Breast epithelium (tissue), 4 donors: ENCODE measurements at places on chromosomes 3 and 15. TPM values are rescaled to one million over a fixed set of nuclear protein-coding genes. Genes with fewer than 3 reads are reported as not detected.

DNA sequence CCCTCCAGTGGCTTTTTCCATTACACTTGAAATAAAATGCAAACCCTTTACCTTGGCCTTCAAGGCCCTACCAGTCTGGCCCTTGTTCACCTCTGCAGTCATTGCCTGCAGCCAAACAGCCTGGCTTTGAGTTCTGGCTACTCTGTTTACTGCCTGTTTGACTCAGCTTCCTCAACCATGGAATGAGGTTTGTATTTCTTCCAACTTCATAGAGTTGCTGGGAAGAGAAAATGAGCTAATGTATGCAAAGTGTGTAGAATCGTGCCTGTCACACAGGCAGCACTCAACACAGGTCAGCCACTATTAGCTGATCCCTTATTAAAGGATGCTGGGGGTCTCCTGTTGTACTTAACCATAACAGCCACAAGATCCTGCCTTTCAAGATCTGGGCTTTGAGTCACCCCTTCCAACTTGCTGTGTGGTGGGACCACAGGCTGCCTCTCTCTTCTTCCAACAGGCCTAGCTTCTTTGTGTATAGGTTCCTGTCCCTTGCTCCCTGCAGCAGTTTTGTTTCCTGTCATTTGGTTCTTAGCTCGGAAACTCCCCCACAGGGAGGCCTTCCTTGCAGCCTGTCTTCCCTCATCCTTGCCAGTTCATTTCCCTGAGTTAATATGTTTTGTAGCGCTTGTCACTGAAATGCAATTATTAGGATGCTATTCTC lies 6.4 kb downstream of the MED12L start:
- H3K36me3 ChIP-seq: no peaks in the 10 kb centered on the region
- no peak for DNase-seq

DNA sequence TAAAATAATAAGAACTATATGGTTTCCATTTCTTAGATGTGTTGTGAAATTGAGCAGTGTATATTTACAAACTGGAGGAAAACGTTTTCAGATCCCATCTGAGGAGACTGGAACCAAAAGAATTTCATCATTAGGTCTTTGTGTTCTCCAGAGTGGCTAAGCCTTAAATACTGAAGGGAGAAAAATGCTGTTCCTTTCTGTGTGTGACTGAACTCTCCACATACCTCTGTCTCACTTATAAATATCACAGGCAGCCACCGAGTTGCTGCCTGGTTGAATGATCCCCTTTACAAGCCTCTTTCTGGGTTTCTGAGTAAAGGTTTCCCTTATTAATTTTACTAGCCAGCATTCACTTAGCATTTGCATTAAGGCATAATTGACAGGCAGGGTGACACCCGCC lies 913.9 kb upstream of the NR2F2 start:
- no peak for DNase-seq
- no peak overlapping the region for H3K27ac ChIP-seq
- no peaks in the 10 kb centered on the region for H3K4me1 ChIP-seq
- H3K4me3 ChIP-seq: no peak overlapping the region
- H3K36me3 ChIP-seq: no peaks in the 10 kb centered on the region

DNA sequence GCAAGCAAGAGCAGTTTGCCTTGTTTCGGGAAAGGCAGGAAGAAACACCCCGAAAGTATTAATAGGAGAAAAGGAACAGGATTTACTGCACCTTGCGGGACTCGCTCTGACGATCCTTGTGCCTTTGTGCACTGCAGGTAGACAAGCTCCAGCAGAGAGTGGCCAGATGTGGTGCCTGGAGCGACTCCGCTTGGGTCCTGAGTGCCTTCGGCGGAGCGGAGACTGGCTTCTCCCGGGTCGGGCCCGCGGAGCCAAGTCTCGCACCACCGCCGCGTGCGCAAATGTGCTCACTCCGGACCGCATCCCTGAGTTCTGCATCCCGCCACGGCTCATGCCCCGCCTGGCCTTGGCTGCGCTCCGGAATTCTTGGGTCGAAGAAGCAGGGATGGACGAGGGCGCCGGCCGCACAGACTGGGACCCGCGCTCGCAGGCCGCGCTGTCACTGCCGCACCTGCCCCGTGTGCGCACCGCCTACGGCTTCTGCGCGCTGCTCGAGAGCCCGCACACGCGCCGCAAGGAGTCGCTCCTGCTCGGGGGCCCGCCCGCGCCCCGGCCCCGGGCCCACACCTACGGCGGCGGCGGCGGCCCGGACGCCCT lies 769 bp downstream of the C2CD4A start:
- H3K4me3 ChIP-seq: peak overlapping the region; percentile 59
- H3K27ac ChIP-seq: peak overlapping the region; percentile 65
- no peak for DNase-seq
- H3K4me1 ChIP-seq: no peaks in the 10 kb centered on the region
- H3K27me3 ChIP-seq: no peaks in the 10 kb centered on the region
- no peaks in the 10 kb centered on the region for H3K36me3 ChIP-seq

The NSUN3 gene
- 7.4 TPM for total RNA-seq

- H3K4me1 ChIP-seq: no peaks in the 10 kb centered on the region
- H3K4me3 ChIP-seq: peak overlapping the region; percentile 73
- no peaks in the 10 kb centered on the region for H3K27me3 ChIP-seq
- H3K36me3 ChIP-seq: no peaks in the 10 kb centered on the region
- H3K27ac ChIP-seq: peak overlapping the region; percentile 91
- no peak for DNase-seq
Observed at GRCh38 chr3:196740481-196741248, 1.0 kb downstream of the PAK2 start.

GRCh38 chr3:17844236-17844635 lies 101.8 kb upstream of the TBC1D5 start:
- no peaks in the 10 kb centered on the region for H3K36me3 ChIP-seq
- no peaks in the 10 kb centered on the region for H3K27me3 ChIP-seq
- DNase-seq: no peak
- no peaks in the 10 kb centered on the region for H3K4me1 ChIP-seq
- no peak overlapping the region for H3K27ac ChIP-seq

The SLC7A14 gene
- total RNA-seq: not detected

DNA sequence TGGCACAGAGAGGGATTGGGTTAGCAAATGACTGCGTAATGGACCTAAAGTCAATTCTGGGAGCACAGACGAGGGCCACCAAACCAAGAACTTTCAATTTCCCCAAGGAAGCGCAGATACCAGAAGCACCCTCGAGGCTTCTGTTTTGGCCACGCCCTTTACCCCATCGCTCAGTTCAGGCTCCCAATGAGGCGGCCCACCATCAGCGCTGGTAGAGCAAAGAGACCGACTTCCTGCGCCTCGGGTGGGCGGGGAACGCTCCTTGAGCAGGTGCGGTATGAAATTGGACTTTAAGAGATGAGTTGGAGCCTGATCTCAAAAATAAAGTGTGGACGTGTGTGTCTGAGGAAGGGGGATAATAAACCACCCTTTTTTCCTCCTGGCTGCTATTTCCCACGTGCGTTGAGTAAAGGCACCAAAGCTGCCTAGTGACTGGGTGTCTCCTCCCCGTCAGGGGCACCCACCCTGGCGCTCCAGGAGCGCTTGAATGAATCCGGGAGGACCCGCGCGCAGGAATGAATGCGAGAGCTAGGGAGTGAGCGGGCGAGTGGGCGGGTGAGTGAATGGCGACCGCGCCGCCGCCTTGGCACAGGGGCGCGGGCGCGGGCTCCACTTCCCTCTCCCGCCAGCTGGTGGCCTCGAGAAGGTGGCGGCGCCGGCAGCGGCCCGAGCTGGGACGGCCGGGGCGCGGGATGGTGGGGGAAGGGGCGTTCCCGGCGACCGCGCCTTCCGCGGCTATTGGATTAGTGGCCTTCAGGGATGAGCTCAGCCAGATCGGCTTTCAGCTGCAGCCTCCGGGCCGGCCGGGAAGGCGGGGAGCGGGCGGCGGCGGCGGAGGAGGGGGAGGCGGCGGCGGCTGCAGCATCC lies at the start of gene SPSB4:
Gene SPSB4 (plus strand): TSS at position 772 of the 867 bp plus-strand sequence. CDS start 14,758 bp downstream, outside the sequence.
- H3K27ac ChIP-seq: no peak within 1 kb of the TSS
- DNase-seq: no peak
- peaks cover 8% of the 10 kb centered on the region for H3K4me1 ChIP-seq
- H3K4me3 ChIP-seq: peak within 1 kb of the TSS; percentile 40
- peaks cover 47% of the 10 kb centered on the region for H3K27me3 ChIP-seq

The PLOD2 gene
- total RNA-seq: 33.2 TPM

DNA sequence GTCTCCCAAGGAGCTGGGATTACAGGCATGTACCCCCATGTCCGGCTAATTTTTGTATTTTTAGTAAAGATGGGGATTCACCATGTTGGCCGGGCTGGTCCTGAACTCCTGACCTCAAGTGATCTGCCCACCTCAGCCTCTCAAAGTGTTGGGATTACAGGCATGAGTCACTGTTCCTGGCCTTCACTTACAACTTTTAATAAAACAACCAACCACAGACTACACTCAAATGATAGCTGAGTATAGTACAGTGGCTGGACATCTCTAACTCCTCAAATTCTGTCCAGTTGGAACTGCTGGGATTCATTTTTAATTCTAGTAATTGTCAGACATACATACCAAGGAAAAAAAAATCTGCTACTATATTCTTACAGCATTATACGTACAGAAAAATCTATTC lies 71.0 kb downstream of the PBRM1 start:
- H3K36me3 ChIP-seq: no peaks in the 10 kb centered on the region
- no peak overlapping the region for H3K4me3 ChIP-seq
- no peak for DNase-seq
- no peaks in the 10 kb centered on the region for H3K4me1 ChIP-seq
- no peak overlapping the region for H3K27ac ChIP-seq
- no peaks in the 10 kb centered on the region for H3K27me3 ChIP-seq

DNA sequence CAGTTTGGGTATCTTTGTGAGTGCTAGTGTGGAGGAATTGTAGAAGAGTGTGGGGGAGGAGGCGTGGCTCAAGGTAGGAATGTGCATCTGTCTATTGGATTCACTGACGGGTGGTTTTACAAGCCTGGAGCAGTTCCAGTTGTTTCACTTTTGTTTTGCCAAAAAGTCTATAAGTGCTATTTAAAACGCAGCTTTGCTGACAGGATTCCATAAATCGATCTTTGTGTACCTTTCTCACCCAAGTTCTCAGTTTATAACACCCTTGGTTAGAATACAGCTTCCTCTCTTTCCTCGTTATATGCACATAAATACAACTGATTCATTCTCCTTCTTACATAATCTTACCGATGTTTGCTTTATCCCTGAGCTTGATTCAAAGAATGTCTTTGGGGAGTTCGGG lies 123.2 kb upstream of the UBE2E2 start:
- no peaks in the 10 kb centered on the region for H3K4me1 ChIP-seq
- H3K4me3 ChIP-seq: no peak overlapping the region
- H3K27ac ChIP-seq: no peak overlapping the region
- no peak for DNase-seq
- H3K36me3 ChIP-seq: no peaks in the 10 kb centered on the region
- no peaks in the 10 kb centered on the region for H3K27me3 ChIP-seq

DNA sequence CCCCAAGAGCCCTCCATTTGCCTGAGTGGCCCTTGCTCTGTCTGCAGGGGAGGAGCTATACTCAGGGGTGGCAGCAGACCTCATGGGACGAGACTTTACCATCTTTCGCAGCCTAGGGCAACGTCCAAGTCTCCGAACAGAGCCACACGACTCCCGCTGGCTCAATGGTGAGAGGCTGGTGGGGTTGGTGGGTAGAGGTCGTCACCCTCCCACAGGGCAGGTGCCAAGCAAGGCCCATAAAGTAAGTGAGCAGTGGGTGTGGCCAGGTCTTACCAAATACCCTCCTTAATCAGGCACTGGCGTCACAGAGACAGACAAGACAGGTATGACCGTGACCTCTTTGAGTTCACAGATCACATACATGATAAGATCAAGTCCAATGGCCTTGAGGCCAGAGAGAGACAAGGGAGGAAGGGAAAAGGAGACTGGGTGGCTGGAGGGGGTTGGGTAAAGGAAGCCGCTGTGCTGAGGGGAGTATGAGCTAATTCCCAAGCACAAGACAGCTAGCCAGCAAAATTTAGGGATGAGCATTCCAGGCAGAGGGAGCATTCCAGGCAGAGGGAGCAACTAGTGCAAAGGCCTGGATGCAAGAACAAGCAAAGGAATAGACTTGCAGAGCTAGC lies 2.5 kb downstream of the SEMA3B start:
- no peak overlapping the region for H3K4me3 ChIP-seq
- no peaks in the 10 kb centered on the region for H3K36me3 ChIP-seq
- no peaks in the 10 kb centered on the region for H3K27me3 ChIP-seq

The LDHAL6B gene
- total RNA-seq: not detected

DNA sequence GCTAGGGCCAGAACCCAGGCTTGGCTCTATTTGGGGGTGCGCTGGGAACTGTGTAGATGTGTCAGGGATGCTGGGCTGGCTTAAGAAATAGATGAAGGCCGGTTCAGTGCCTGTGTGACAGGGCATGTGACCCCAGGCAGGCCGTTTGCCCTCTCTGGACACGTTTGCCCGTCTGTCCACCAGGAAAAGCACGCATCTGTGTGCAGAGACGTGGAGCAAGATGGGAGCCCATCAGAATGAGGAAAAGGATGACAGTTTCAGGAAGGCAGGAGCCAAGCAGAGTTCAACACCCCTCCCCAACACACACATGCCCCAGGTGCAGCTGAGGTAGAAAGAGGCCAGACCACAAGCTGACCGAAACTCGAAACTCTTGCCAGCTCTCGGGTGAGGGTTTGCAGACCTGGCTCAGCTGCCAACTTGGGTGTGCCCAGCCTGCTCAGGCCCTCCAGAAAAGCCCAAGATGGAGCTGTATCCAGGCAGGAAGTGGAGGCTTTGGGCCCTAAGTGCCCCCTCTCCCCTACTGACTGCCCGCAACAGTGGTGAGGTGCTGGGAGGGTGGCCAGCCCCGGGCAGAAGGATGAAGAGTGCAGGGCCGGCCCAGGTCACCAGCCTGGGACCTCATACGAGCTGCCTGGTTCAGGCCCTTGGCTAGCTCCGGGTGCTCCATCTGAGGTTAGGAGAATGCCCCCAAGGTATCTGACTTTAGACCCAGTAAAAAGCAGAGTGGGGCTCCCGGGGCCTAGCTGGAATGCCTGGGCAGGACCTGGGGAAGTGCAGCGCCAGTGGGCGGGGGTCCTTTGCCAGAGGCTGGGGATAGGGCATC lies 10.2 kb upstream of the MESP1 start:
- no peaks in the 10 kb centered on the region for H3K27me3 ChIP-seq
- H3K27ac ChIP-seq: peak overlapping the region; percentile 82
- H3K36me3 ChIP-seq: no peaks in the 10 kb centered on the region
- peak; percentile 77 for DNase-seq
- no peaks in the 10 kb centered on the region for H3K4me1 ChIP-seq
- no peak overlapping the region for H3K4me3 ChIP-seq

The PPP4R2 gene
- total RNA-seq: 34.6 TPM

DNA sequence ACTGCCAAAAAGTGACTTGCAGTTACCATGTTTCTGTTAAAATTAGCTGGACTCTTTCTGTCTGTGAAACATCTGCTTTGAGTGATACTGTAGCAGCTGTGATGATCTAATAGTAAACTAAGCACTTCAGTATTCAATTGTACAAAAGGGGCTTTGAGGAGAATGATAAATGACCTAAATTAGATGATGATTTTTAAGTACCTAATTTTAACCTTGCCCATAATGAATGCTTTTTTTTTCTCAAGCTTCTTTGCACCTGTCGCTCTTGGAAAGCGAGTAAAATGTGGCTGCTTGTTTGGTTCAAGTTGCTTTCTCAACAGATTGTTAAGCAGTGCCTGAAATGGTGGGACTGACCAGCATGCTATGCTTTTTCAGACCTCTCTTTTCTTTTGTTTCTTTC lies 752.3 kb downstream of the EPHA3 start:
- no peak overlapping the region for H3K4me3 ChIP-seq
- H3K36me3 ChIP-seq: no peaks in the 10 kb centered on the region
- DNase-seq: no peak

- no peaks in the 10 kb centered on the region for H3K27me3 ChIP-seq
- H3K36me3 ChIP-seq: no peaks in the 10 kb centered on the region
- no peak overlapping the region for H3K27ac ChIP-seq
- no peaks in the 10 kb centered on the region for H3K4me1 ChIP-seq
- H3K4me3 ChIP-seq: no peak overlapping the region
Observed at GRCh38 chr15:81270781-81271491, 53.0 kb downstream of the STARD5 start.

- no peaks in the 10 kb centered on the region for H3K36me3 ChIP-seq
- no peak for DNase-seq
- H3K27me3 ChIP-seq: no peaks in the 10 kb centered on the region
- H3K4me1 ChIP-seq: no peaks in the 10 kb centered on the region
- H3K4me3 ChIP-seq: no peak overlapping the region
Observed at GRCh38 chr3:29568355-29568754, 287.5 kb downstream of the RBMS3 start.
